ENCODE measurements at places on chromosomes 5 and 9.

GRCh38 chr9:36031774-36032555 lies 4.7 kb upstream of the RECK start:
- no peak overlapping the region for H3K4me3 ChIP-seq
- DNase-seq, result no peak
- H3K4me1 ChIP-seq, result peaks cover 19% of the 10 kb centered on the region

GRCh38 chr9:111805830-111806241 lies 11.1 kb upstream of the SHOC1 start:
- no peaks in the 10 kb centered on the region for H3K36me3 ChIP-seq
- no peak overlapping the region for H3K27ac ChIP-seq
- no peak overlapping the region for H3K4me3 ChIP-seq
- H3K27me3 ChIP-seq, result no peaks in the 10 kb centered on the region
- H3K4me1 ChIP-seq, result no peaks in the 10 kb centered on the region

- H3K4me3 ChIP-seq, result no peak overlapping the region
- no peaks in the 10 kb centered on the region for H3K27me3 ChIP-seq
- no peak for DNase-seq
- no peak overlapping the region for H3K27ac ChIP-seq
- no peaks in the 10 kb centered on the region for H3K36me3 ChIP-seq
- H3K4me1 ChIP-seq, result no peaks in the 10 kb centered on the region
Observed at GRCh38 chr9:16515207-16515606, 355.3 kb downstream of the BNC2 start.

GRCh38 chr5:136166909-136167308 lies 26.1 kb downstream of the SMIM32 start:
- H3K27me3 ChIP-seq, result no peaks in the 10 kb centered on the region
- no peaks in the 10 kb centered on the region for H3K4me1 ChIP-seq
- no peak overlapping the region for H3K4me3 ChIP-seq
- DNase-seq, result no peak

- DNase-seq, result no peak
- H3K27me3 ChIP-seq, result no peaks in the 10 kb centered on the region
- H3K27ac ChIP-seq, result no peak overlapping the region
- H3K4me1 ChIP-seq, result peaks cover 15% of the 10 kb centered on the region
Observed at GRCh38 chr5:270340-270739, 1.1 kb upstream of the PDCD6 start.

DNA sequence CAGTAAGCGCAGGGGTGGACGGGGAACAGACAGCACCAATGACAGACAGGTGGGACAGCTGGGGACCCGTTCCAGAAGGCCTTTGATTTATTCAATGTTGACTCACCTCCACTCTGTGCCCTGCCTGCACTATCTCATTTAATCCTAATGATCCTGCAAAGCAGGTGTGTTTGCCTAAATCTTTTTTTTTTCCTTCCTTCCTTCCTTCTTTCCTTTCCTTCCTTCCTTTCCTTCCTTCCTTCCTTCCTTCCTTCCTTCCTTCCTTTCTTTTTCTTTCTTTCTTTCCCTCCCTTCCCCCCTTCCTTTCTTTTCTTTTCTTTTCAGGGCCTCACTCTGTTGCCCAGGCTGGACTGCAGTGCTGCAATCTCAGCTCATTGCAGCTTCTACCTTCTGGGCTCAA lies 17.1 kb upstream of the CORO2A start:
- no peaks in the 10 kb centered on the region for H3K27me3 ChIP-seq
- no peak overlapping the region for H3K4me3 ChIP-seq
- H3K4me1 ChIP-seq, result no peaks in the 10 kb centered on the region
- DNase-seq, result no peak
- H3K27ac ChIP-seq, result no peak overlapping the region
- H3K36me3 ChIP-seq, result peaks cover 94% of the 10 kb centered on the region

DNA sequence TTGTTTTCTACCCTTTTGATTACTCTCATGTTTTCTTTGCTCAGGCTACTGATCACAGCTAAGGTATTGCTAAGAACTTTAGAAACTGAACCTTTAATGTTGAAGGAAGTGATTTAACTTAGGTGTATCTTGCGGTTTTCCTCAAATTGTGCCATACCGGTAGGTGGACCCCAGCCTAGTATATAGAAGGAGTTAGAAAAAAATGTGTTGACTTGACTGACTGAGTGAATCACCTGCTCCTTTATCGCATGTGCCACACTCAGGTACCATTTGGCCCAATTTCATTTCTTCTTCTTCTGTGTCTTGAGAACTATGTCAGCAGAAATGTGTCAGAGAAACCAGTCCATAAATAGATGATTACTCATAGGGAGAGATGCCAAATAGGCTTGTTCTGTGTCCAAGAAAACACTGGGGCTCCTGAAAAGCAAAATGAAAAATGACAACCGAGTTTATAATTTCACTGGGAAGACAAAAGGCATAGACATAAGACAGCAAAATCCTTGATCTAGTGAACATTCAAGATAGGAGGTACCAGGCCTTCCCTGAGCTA lies 19.4 kb downstream of the PLPPR1 start:
- no peaks in the 10 kb centered on the region for H3K4me1 ChIP-seq
- H3K27ac ChIP-seq, result no peak overlapping the region
- H3K36me3 ChIP-seq, result no peaks in the 10 kb centered on the region
- no peak for DNase-seq
- no peak overlapping the region for H3K4me3 ChIP-seq

- DNase-seq, result no peak
- no peak overlapping the region for H3K4me3 ChIP-seq
- no peaks in the 10 kb centered on the region for H3K27me3 ChIP-seq
- H3K27ac ChIP-seq, result no peak overlapping the region
- peaks cover 7% of the 10 kb centered on the region for H3K4me1 ChIP-seq
- H3K36me3 ChIP-seq, result peaks cover 17% of the 10 kb centered on the region
Observed at GRCh38 chr5:134840811-134841210, 5.0 kb upstream of the C5orf24 start.

DNA sequence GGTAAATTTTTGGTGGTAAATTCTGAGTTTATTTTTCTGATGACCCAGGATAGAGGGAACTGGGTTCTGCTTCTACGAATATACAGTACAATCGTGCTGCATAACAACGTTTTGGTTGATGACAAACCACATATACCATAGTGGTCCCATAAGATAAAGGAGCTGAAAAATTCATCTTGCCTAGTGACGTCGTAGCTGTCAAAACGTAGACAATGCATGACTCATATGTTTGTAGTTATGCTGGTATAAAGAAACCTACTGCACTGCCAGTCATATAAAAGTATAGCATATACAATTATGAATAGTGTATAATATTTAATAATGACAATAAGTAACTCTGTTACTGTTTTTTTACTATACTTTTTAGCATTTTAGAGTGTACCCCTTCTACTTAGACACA lies 244.0 kb downstream of the GAS1 start:
- no peak overlapping the region for H3K4me3 ChIP-seq
- DNase-seq, result no peak

DNA sequence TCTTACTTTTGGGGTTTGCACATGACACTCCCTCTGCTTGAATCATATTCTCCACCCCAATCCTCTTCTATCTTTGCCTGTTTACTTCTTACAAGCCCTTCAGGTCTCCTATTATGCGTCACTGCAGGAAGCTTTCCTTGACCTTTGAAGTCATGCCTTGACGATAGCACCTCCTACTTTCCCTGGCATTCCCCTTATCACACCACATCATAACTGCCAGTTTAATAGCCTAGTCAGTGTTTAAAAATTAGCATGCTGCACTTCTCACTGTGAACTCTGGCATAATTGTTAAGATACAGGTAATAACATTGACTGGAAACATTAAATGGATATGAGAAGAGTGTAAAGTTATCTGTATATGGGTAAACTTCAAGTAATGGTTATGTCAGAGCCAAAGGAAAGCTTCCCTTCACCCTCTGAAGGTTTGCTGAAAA lies 37.1 kb upstream of the CEP120 start:
- no peaks in the 10 kb centered on the region for H3K36me3 ChIP-seq
- no peak overlapping the region for H3K4me3 ChIP-seq
- H3K27ac ChIP-seq, result no peak overlapping the region
- no peaks in the 10 kb centered on the region for H3K27me3 ChIP-seq
- peaks cover 11% of the 10 kb centered on the region for H3K4me1 ChIP-seq
- no peak for DNase-seq

GRCh38 chr5:132060501-132061161 lies at the start of gene IL3:
Gene IL3 (plus strand): TSS chr5:132060655. CDS start chr5:132060707, 52 bp downstream.
- H3K27ac ChIP-seq, result no peak within 1 kb of the TSS
- no peak within 1 kb of the TSS for H3K4me3 ChIP-seq
- no peaks in the 10 kb centered on the region for H3K4me1 ChIP-seq
- no peak for DNase-seq
- H3K27me3 ChIP-seq, result no peaks in the 10 kb centered on the region

- no peak for DNase-seq
- no peak overlapping the region for H3K4me3 ChIP-seq
- H3K4me1 ChIP-seq, result no peaks in the 10 kb centered on the region
- no peak overlapping the region for H3K27ac ChIP-seq
- no peaks in the 10 kb centered on the region for H3K27me3 ChIP-seq
Observed at GRCh38 chr5:9428272-9428671, 117.6 kb downstream of the SEMA5A start.

GRCh38 chr9:109926421-109926869 lies 146.4 kb downstream of the PALM2AKAP2 start:
- DNase-seq, result peak; percentile 2
- no peaks in the 10 kb centered on the region for H3K27me3 ChIP-seq
- H3K4me3 ChIP-seq, result no peak overlapping the region
- H3K36me3 ChIP-seq, result no peaks in the 10 kb centered on the region
- peaks cover 4% of the 10 kb centered on the region for H3K4me1 ChIP-seq

GRCh38 chr9:118674942-118675341 lies 694.3 kb downstream of the BRINP1 start:
- no peaks in the 10 kb centered on the region for H3K4me1 ChIP-seq
- no peak overlapping the region for H3K27ac ChIP-seq
- no peak overlapping the region for H3K4me3 ChIP-seq

GRCh38 chr9:114049441-114050225 lies 28.5 kb downstream of the AMBP start:
- H3K27ac ChIP-seq, result no peak overlapping the region
- no peaks in the 10 kb centered on the region for H3K4me1 ChIP-seq
- no peaks in the 10 kb centered on the region for H3K27me3 ChIP-seq

DNA sequence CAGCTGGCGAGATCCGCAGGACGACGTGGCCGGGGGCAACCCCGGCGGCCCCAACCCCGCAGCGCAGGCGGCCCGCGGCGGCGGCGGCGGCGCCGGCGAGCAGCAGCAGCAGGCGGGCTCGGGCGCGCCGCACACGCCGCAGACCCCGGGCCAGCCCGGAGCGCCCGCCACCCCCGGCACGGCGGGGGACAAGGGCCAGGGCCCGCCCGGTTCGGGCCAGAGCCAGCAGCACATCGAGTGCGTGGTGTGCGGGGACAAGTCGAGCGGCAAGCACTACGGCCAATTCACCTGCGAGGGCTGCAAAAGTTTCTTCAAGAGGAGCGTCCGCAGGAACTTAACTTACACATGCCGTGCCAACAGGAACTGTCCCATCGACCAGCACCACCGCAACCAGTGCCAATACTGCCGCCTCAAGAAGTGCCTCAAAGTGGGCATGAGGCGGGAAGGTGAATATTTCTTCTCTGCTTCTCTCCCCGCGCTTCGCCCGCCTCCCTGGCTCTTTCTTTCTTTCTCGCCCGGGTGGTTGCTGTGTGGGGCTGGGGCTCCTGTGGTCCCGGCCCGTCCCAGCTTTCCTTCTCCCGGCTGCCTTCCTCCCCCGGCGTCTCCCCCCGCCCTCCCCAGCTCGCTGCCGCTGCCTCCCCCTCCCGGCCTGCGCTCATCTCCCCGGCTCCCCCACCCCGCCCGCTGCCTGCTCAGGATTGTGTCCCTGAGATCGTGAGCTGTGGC lies 2.2 kb downstream of the NR2F1 start:
- H3K4me3 ChIP-seq, result peak overlapping the region; percentile 40
- H3K27me3 ChIP-seq, result peaks cover 71% of the 10 kb centered on the region
- H3K4me1 ChIP-seq, result peaks cover 22% of the 10 kb centered on the region
- DNase-seq, result no peak
- no peak overlapping the region for H3K27ac ChIP-seq

GRCh38 chr5:72477176-72477575 lies 30.0 kb downstream of the ZNF366 start:
- H3K27me3 ChIP-seq, result no peaks in the 10 kb centered on the region
- no peak overlapping the region for H3K27ac ChIP-seq
- H3K4me1 ChIP-seq, result peaks cover 24% of the 10 kb centered on the region
- no peak overlapping the region for H3K4me3 ChIP-seq

GRCh38 chr5:122774861-122775549 lies at the start of gene SNX2:
Gene SNX2 (plus strand): TSS chr5:122775080. CDS start chr5:122775104, 24 bp downstream.
- H3K4me1 ChIP-seq, result peaks cover 52% of the 10 kb centered on the region
- peak; percentile 86 for DNase-seq
- no peaks in the 10 kb centered on the region for H3K36me3 ChIP-seq

DNA sequence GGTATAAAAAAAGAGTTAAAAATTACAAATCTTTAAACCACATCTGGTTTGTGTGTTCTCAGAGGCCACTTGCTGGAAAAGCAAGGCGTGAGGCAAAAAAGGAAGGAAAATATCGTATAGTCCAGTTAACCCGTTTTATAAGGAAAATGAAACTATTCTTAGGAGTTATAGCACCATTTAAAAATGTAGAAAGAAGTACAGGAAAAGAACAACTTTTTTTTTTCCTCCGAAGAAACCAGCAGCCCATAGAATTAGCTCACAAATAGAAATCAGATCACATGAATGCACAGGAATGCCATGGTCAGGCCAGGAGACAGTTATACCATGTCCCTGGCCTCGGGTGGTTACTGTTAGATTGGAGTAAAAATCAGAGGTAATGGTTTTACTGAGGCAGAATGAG lies 241.6 kb downstream of the FBXL7 start:
- no peaks in the 10 kb centered on the region for H3K4me1 ChIP-seq
- no peaks in the 10 kb centered on the region for H3K27me3 ChIP-seq
- no peak overlapping the region for H3K4me3 ChIP-seq
- no peaks in the 10 kb centered on the region for H3K36me3 ChIP-seq
- H3K27ac ChIP-seq, result no peak overlapping the region

- no peaks in the 10 kb centered on the region for H3K4me1 ChIP-seq
- no peak overlapping the region for H3K27ac ChIP-seq
Observed at GRCh38 chr5:32004404-32004803, 169.7 kb downstream of the GOLPH3 start.

- H3K27me3 ChIP-seq, result no peaks in the 10 kb centered on the region
- H3K27ac ChIP-seq, result no peak overlapping the region
- H3K4me1 ChIP-seq, result peaks cover 52% of the 10 kb centered on the region
- no peak overlapping the region for H3K4me3 ChIP-seq
- H3K36me3 ChIP-seq, result peaks cover 5% of the 10 kb centered on the region
Observed at GRCh38 chr9:122372856-122373845, 2.3 kb downstream of the PTGS1 start.

DNA sequence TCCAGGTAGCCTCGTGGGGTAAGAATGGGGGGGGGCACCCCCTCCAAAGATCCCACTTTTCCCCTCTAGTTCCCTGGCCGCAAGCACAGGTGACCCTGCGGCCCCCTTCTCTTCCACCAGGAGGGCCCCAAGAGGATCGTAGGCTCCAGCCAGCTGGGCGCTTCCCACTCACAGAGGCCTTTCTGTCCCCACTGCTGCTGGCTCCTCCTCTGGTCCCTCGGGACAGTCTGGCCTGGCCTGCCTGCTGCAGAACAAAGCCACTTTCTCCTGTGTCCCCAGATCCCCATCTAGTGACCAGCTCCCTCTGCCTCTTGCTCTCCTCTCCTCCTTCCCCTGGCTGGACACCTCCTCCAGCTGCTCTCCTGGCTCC lies 534 bp upstream of the SAPCD2 start:
- peak overlapping the region; percentile 39 for H3K4me3 ChIP-seq
- H3K27ac ChIP-seq, result peak overlapping the region; percentile 56
- H3K27me3 ChIP-seq, result no peaks in the 10 kb centered on the region
- DNase-seq, result no peak

All from CD14-positive monocyte (primary cell).